ENCODE measurements at places on chromosomes 1 and 21. TPM values are rescaled to one million over a fixed set of nuclear protein-coding genes. Genes with fewer than 3 reads are reported as not detected.

Gene FOXD2
- polyA plus RNA-seq = 0.23 TPM

GRCh38 chr1:9270290-9270883 is 22.3 kb upstream of the SPSB1 start:
- DNase-seq = no peak

DNA sequence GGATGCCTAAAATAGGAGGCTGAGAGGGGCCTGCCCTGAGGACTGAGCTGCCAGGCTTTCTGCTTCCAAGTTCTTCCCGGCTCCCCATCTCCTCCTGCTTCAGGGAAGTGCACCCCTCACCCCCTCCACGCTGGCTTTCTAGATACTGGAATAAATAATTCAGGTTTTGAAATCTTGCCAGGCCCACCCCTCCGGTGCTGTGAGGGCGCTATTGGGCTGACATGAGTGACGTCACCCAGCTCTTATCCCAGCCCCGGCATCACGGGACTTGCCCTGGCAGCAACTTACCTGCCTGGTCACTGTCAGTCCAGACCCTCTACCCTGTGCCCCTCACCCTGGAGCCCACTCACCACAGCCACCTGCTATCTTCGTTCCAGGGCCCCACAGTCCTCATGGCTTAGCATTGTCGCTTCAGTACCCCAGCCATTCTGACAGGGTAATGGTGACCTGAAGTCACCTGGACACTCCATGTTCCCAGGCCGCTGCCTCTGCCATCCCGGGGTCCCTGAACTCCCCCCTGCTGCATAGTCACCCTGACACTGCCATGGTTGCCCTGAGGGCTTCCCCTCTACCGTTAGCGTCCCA is 819 bp upstream of the GPR3 start:
- no peak for DNase-seq

DNA sequence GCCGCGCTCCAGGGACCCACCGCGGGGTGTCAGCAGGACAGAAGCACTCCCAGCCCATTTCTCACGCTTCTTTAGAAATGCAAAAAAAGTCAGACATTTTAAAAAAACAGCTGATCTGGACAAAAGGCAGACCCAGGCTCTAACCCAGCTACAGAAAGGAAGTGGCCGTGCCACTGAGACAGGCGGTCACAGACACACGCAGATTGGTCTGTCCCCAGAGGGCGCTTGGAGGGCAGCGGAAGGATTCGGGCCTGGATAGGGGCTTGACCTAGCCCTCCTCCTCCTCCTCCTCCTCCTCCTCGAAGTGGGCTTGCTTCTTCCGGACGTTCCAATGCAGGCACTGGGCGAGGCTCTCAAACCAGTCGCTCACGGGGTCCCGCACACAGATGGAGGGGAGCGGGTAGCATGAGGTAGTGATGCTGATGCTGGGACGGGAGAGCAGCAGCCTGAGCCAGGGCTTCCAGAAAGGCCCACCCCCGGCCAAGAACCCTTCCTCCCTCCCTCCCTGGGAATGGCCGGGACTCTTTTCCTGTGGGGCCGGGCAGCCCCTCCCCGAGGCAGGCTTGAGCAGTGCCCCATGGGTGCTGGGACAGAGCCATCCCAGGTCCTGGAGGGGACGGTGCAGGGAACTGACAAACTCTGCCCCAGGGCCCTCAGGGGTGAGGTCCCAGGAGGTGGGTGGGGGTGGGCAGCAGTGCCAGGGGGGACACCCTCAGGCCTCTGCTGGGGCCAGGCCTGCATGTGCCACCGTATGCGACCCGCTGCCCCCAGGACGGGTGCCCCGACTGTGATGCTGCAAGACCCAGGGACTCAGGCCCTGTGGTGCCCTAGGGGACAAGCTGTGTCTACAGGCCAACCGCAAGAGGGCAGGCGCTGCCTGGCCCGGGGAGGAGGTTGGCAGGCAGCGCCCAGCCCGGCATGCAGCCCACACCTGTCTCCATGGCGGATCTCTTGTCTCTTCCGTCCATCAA is 25.3 kb downstream of the NADK start:
- no peak for DNase-seq

DNA sequence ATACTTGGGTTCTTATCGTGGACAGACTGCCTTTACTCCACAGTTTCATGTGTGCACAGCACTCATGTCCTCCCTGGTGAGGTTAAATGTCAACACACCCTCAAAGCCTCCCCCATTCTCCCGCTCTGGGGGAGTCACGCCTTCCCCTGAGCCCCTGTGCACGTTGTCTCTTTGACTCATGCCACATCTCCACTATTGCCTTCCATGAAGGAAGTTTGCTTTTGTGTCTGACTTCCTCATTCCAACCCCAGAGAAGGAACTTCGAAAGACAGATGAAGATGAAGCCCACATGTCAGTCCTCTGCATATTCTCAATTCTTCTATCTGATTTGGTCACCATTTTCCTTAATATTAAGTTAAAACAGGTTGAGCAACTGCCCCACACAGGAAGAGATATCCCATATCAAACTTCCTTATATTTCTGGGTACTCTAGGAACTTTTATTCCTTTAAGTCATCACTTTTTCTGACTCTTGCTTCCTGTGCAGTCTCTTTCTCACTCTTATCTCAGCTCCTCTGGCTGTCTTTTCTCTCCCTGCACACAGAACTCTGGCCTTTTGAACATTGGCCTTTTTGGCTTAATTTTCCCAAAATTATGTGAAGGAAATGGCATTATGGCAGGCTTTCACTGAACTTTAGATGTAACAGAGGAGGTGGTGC is 41.5 kb downstream of the C4BPA start:
- DNase-seq = no peak

Gene UQCRHL
- polyA plus RNA-seq = not detected

DNA sequence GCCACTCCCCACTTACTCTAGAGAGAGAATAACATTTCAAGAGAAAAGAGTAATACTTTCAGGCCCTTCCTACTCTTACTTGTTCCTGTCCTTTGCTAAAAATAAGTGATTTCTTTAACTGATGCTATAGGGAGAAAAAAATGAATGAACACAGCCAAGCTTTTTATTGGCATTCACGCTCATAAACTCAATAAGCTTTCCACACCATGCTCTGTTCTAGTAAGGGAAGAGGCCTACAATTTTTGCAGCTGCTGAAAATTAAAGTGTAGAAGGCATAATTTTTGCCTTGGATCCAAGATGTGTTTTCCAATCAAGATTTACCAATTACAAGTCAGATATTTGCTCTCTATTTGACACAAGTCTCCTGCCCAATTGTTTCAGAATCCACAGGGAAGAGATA is 188.1 kb upstream of the RGS18 start:
- peak; percentile 32 for DNase-seq

- no peak for DNase-seq
Measured at GRCh38 chr1:26037904-26038303, 8.0 kb downstream of the SLC30A2 start.

- DNase-seq = no peak
Measured at GRCh38 chr1:247115545-247115944, 11.4 kb upstream of the ZNF669 start.

Gene ZNF697
- 8.6 TPM for polyA plus RNA-seq

Gene KLF17
- polyA plus RNA-seq = 0.17 TPM

Gene PDE4B
- 16.4 TPM for polyA plus RNA-seq

Gene LIPI
- 0.43 TPM for polyA plus RNA-seq

DNA sequence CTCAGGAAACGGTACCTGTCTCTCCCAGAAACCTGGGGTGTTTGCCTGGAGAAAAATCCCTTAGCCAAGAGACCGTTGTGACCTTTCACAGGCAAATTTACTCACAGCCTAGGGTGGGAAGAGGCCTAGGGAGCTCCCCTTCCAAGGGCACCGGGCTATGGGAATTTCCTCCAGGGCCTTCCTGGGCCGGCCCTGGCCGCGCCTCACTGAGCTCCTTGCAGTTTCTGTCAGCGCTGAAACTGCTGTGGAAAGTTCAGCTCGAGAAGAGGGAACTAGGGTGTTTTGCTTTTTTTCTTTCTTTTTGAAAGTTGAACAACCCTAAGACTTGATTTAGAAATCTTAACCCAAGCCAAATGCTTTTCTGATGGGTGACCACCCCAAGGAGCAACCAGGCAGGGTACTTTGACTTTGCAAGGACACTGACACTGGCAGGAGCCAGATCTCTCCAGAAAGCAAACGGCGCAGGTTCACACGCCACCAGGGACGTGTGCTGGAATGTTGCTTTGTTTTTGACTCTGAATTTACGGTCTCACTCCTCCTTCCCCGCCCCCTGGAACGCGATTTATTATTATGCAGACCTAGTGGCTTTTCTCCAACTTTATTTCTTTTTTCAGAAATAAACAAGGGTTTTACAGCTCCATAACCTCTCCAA is 229.6 kb upstream of the JUN start:
- peak; percentile 65 for DNase-seq

DNA sequence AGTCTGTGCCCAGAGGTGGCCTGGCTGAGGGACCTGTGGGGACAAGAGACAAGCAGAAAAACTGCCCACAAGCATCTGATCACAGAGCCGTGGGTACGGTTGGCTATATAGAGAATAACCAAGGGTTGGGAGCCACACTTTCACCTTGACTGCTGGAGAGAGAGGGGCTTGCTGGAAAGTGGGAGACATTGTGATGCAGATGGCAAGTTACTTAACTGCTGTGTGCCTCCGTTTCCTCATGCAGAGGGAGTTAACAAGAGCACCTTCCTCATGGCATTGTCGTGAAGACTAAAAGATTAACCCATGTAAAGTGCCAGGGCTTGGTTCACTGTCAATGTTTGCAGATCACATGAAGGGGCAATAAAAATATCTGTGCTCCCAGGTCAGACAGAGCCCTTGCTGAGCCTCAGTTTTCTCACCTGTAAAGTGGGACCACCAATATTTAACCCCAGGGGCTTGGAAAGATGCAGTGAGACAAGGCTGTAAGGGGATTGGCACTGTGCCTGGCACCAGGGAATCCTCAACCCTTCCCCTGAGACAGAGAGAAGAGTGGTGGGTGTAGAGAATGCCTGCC is 52.8 kb downstream of the SDC3 start:
- DNase-seq = no peak

Gene LCE3D
- polyA plus RNA-seq = not detected

DNA sequence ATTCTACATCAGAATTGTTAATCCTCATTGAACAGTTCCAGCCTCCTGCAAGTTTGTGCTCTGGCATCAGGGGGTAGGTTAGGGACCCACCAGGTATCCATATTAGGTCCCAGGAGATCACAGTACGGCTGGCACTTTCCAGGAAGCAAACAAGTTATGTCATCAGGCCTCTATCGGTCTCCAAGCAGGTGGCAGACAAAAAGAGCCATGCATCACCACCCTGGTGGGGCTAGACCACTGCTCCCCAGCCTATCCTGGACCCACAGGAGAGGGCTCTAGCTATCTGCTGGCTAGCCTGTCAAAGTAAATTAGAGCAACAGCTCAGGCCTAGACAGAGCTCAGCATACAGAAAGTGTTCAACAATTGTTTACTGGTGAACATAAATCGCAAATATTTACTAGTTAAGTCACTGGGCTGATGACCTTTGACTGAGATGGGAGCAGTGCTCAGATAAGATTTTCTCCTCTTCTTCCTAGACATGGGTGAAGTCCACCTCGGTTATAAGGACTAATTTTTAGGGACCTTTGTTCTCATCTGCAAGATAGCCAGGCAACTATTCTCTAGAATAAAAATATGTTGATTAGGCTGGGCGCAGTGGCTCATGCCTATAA is 6.4 kb downstream of the NUAK2 start:
- no peak for DNase-seq

DNA sequence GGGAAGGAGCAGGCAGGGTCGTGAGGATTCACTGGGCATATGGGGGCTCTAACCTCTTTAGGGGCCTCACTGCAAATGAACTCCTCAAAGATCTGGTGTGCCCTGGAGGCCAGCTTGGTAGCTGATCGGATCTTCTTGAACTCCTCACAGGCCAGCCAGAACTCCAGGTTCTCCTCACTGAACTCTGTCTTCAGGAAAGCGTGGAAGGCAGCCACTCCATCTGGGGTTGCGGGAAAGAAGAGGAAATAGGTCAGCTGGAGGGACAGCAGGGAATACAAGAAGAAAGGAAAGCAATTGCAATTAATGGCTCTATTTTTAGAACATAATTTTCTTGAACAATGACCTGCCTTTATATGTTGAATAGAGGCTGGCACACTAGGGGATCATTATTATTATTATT is 2.3 kb downstream of the RGS16 start:
- DNase-seq = no peak

DNA sequence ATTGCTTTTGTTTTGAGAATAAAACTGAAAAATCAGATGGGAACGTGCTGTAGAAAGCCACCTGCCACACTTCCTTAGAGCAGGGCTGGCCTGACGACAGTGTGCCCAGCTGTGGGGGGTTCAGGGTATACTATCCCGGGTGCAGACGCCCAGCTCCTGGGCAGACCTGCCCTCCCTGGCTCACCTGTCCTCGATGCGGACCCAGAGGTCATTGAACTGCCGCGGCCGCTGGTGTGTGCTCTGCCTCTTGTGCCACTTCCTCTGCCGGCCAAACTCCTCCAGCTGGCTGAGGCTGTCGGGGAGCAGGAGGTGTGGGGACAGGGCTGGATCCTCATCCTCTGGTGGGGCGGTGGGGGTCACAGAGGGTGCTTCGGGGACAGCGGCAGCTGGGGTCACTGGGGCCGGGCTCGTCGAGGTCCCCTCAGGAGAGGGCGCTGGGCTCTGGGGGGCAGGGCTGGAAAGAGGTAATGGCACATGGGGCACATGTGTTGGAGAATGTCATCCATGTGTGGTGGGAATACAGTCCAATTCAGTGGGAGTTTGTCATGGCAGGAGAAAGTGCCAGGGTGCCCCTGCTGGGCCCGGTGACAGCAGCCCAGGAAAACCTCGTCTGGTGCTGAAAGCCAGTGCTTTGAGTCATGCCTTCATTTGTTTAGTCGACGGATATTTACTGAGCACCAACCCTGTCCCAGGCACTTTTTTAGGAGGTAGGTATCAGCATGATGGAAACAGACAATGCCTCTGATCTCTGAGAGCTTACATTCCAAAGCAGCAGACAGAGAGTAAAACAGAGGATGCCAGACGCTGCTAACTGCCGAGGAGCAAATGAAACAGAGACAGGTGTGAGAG is 222.0 kb downstream of the TRABD2B start:
- DNase-seq = no peak

DNA sequence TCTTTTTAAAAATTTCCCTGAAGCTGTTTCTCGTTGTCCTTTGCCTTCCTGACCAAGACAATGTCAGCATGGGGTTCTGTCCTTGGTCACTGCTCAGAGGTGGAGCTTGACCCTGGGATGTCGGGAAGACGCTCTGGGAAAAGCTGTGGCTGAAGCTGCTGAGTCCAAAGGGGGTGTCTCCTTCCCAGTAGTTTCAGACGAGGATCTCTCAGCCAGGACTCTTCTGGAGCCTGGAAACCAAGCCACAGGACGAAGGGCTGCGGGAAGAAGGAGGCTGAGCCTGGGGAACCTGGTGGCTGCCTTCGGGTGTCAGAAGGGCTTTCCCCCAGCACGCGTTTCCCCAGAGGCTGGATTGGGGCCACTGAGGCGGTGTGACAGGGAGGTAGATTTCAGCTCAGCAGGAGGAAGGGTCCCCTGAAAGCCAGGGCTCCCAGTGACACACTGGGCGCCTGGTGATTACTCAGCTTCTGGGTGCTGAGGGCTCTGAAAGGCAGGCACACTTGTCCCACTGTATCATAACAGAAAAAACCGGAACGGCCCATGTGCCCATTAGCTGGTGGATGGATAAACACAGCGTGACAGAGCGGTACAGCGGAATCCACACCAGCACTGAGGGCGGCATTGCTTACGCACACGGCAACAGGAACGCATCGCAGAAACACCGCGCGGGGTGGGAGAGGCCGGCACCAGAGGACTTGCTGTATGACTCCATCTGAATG is 5.0 kb upstream of the KRTAP12-1 start:
- no peak for DNase-seq

Gene CCDC24
- 0.67 TPM for polyA plus RNA-seq

GRCh38 chr1:152777510-152778137 is 2.7 kb downstream of the LCE1F start:
- no peak for DNase-seq

All from muscle of arm (tissue), 14 donors.